ENCODE measurements at places on chromosomes 3 and 15. TPM values are rescaled to one million over a fixed set of nuclear protein-coding genes. Genes with fewer than 3 reads are reported as not detected.

Gene BLM
- 0.49 TPM for total RNA-seq

Gene EPHB1
- total RNA-seq: 14.0 TPM

Gene GALNT15
- total RNA-seq: 133 TPM

Gene TEX9
- 6.0 TPM for total RNA-seq

All from lower leg skin (tissue), 4 donors.